ENCODE measurements at places on chromosomes 4 and X. TPM values are rescaled to one million over a fixed set of nuclear protein-coding genes. Genes with fewer than 3 reads are reported as not detected.

DNA sequence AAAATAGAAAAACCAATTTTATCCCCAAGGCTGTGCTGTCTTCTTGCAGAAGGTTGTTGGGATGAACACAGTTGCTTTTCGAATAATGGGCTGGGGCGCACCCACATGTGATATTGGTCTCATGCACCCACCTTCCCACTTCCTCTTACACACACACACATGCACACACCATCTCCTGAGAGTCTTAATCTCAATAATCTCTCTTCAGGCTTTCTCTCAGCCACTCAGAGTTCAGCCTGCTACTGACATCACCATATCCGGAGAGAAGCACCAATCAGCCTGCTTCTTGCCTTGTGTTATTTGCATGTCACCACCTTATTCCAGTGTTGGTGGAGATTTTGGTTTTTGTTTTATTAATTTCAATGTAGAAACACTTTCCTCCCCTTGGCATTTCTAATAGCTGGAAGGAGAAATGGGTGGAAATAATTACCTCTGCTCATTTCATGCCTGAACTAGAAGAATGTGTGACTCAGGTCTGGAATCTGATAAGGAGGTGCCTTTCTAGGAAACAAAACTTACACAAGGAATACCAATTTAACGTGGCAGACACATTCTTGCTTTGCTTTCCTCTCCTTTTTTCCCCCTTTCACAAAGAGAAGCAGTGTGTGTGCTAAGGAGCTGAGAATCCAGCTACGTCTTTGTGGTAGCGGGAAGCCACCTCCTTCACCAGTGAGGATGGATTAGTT is 400.2 kb downstream of the MID1IP1 start:
- no peaks in the 10 kb centered on the region for H3K36me3 ChIP-seq
- no peak for DNase-seq
- peaks cover 17% of the 10 kb centered on the region for H3K4me1 ChIP-seq
- H3K27ac ChIP-seq: no peak overlapping the region
- no peak overlapping the region for H3K4me3 ChIP-seq

SH2D1A gene
- total RNA-seq: 53.1 TPM

SORCS2 gene
- total RNA-seq: not detected

ASMTL gene
- total RNA-seq: 35.9 TPM

DNA sequence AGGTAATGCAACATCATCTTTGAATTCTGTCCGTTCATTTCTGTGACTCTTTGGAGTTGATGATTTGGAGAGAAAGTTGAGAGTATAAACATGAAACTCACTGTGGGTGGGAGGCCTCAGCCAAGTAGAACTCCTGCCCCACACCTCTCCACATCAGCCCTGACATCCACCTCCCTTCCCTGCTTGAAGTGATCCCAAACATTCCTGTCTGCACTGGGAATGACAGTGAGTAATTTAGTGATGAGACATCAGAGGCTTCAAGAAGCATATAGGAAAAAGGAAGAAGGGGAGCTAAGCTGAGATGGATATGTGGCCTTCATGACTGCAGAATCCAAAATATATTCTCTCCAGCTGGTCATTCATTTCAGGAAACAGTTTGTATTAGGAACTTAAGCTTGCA is 151.8 kb downstream of the SPATA18 start:
- no peak overlapping the region for H3K27ac ChIP-seq
- no peaks in the 10 kb centered on the region for H3K36me3 ChIP-seq
- no peaks in the 10 kb centered on the region for H3K27me3 ChIP-seq
- DNase-seq: no peak
- no peaks in the 10 kb centered on the region for H3K4me1 ChIP-seq

PCDH11X gene
- not detected for total RNA-seq

CFAP99 gene
- total RNA-seq: 0.12 TPM

DNA sequence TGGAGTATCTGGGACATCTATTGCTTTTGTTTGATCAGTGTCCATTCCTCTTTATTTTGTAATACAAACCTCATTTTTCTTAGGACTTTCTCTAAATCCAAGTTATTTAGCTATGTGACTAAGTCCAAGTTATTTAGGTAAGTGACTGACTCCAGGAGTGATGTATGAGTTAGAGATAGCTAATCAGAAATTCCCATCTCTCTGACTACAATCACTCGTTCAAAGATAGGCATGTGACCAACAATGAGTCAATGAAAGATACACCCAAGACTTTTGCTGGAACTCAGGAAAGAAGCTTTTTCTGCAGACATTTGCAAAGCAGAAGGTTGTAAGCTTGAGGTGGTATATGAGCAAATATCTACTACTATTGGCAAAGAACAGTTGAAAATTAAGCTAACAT is 72.5 kb upstream of the KCNIP4 start:
- H3K27ac ChIP-seq: no peak overlapping the region
- no peak overlapping the region for H3K4me3 ChIP-seq
- no peak for DNase-seq
- H3K36me3 ChIP-seq: no peaks in the 10 kb centered on the region
- H3K4me1 ChIP-seq: no peaks in the 10 kb centered on the region

DNA sequence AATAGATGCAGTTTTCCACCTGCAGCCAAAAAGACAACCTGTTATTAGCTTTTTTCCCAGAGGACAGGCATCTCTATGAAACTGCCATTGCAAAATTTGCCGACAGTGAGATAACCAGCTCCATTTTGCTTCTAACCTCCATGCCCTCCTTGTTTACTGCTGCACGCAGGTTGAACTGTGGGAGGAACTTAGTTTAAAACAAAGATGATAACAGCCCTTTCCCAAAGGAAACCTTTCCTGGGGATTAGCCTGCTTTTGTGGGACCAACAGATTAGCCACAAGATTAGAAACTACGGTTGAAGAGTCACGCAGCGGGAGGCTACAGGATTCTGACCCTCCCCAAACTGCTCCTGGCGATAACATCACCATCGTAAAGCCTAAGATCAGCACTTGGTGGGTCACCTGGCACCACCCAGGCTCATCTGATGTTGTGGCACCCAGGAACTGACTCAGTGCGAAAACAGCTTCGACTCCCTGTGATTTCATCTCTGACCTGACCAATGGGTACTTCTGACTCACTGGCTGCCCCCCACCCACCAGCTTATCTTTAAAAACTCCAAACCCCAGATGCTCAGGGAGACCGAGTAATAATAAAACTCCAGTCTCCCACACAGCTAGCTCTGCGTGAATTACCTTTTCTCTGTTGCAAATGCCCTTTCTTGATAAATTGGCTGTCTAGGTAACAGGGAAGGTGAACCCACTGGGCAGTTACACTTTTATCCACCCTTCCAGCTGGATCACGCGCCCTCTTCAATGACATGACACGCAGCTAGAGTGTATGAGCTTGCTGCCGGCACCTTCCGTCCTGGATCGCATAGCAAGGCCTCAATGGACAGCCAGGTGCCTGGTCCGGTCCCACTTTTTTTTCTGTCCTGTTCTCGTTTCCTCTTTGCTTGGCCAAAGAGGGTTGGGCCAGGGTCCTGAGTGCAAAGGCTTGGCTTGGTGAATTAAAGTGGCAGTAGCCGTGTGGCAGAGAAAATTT is 27.2 kb downstream of the NOP14 start:
- H3K36me3 ChIP-seq: peaks cover 25% of the 10 kb centered on the region
- H3K27me3 ChIP-seq: no peaks in the 10 kb centered on the region
- H3K4me3 ChIP-seq: peak overlapping the region; percentile 91
- DNase-seq: peak; percentile 90

RIBC1 gene
- total RNA-seq: 1.2 TPM

TMEM271 gene
- total RNA-seq: not detected

DNA sequence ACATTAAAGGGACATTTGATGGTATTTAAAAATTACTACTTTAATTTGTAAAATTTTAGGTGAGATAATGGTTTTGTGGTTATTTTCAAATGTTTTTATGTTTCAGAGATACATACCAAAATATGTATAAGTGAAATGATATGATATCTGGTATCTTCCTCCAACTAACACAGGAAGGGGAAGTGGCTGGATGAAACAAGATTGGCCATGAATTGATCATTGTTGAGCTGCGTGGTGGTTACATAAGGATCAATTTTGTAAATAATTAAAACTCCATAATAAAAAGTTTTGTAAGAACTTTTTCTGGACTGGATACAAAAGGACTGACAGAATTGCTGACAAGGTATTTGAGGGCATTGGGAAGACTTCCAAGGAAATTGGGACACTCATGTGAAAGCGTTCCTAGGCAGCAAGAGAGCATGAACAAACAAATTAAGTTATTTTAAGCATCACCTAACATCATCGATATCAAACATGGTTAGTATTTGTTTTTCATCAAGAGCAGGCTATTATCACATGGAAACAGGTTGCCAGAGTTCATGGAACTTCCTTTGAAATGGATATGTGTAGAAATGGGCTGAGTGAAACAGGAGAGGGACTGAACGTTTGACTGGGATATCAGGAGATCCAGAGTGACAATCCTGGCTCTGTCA is 4.4 kb upstream of the PGM2 start:
- H3K4me1 ChIP-seq: peaks cover 8% of the 10 kb centered on the region
- no peak for DNase-seq
- no peak overlapping the region for H3K4me3 ChIP-seq
- H3K27me3 ChIP-seq: no peaks in the 10 kb centered on the region
- no peak overlapping the region for H3K27ac ChIP-seq
- no peaks in the 10 kb centered on the region for H3K36me3 ChIP-seq

DNA sequence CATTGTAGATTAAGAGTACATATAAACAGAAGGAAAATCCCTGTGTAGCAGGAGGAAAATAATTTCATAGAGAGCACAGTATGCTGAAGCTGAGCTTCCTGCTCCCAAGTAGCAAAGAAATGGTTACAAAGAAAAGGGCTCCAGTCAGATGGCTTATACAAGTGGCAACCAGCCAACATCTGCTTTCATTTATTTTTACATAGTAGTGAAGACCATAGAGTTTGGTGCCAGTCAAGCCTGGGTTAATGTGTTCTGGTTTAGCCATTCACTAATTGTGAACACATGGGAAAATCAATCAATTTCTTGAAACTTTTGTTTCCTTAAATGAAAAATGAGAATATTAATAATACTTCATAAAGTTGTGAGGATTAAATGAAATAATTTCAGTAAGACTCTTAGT is 111.3 kb upstream of the ELOVL6 start:
- H3K27ac ChIP-seq: no peak overlapping the region
- no peaks in the 10 kb centered on the region for H3K27me3 ChIP-seq
- no peak for DNase-seq
- no peaks in the 10 kb centered on the region for H3K36me3 ChIP-seq
- no peaks in the 10 kb centered on the region for H3K4me1 ChIP-seq
- no peak overlapping the region for H3K4me3 ChIP-seq

NEK1 gene
- total RNA-seq: 18.8 TPM

GRCh38 chr4:1584498-1584897 is 99.6 kb downstream of the FAM53A start:
- no peak overlapping the region for H3K27ac ChIP-seq
- no peak overlapping the region for H3K4me3 ChIP-seq
- DNase-seq: peak; percentile 9
- H3K27me3 ChIP-seq: no peaks in the 10 kb centered on the region
- H3K4me1 ChIP-seq: no peaks in the 10 kb centered on the region

Data from CD4-positive, alpha-beta memory T cell (primary cell).